ENCODE measurements at places on chromosomes 12 and 14.

DNA sequence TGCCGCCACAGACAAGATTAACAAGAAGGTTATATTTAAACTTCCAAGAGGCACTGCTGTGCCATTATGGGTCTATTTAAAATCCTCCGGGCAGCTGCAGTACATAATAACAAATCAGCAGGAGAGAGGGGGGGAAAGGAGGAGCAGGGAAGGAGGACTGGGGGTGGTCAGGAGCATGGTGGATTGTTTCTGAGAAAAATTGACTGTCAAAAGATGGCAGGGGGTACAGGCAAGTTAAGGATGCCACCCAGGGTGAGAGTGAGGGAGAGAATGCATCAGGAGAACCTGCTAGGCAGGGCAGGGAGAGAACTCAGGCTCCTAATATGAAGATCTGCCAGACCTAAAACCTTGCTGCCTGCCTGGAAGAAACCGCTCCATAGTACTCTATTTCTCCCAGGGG, 181.8 kb downstream of the GRIN2B start:
- no peak for DNase-seq

DNA sequence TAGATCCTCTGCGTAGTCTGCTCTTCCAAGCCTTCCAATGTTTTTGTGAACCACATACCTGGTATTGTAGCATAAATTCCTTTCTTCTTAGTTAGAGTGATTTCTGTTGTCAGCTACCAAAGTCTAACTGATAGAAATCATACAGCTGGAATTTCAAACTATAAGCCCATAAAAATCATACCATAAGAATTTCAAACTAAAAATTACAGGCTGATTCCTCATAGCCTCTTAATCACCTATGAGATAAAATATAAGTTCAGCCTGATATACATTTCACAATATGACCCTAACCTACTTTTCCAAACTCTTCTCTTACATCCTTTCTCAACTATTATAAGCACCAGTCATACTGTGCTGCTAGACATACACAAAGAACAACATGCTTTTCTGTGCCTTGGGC, 64.8 kb downstream of the PTHLH start:
- DNase-seq: no peak

- no peak for DNase-seq
Measured at GRCh38 chr12:45468751-45469615, 253.1 kb downstream of the ANO6 start.

DNA sequence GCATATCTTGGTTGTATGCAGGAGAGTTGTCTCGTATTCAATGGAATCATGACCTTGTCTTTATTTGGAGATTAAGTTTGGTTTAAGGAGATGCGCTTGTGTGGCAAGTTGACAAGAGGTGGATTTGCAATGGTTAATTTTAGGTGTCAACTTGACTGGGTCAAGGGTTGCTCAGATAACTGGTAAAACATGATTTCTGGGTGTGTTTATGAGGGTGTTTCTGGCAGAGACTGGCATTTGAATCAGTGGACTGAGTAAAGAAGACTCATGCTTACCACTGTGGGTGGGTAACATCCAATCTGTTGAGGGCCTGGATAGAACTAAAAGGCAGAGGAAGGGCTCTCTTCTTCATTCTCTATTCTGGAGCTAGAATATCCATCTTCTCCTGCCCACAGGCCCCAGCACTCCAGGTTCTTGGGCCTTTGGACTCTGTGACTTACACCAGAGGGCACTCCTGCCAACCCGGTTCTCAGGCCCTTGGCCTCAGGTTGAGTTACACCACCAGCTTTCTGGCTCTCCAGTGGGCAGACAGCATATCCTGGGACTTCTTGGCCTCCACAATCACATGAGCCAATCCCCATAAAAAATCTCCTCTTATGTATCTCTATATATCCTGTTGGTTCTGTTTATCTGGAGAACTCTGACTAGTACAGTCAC, 141.5 kb upstream of the ARID2 start:
- DNase-seq: no peak

GRCh38 chr12:91355150-91356006, 172.8 kb upstream of the DCN start:
- peak; percentile 22 for DNase-seq

- no peak for DNase-seq
Measured at GRCh38 chr14:36756226-36756625, 94.6 kb downstream of the PAX9 start.

GRCh38 chr14:54564071-54564867, 2.7 kb upstream of the SAMD4A start:
- no peak for DNase-seq

DNA sequence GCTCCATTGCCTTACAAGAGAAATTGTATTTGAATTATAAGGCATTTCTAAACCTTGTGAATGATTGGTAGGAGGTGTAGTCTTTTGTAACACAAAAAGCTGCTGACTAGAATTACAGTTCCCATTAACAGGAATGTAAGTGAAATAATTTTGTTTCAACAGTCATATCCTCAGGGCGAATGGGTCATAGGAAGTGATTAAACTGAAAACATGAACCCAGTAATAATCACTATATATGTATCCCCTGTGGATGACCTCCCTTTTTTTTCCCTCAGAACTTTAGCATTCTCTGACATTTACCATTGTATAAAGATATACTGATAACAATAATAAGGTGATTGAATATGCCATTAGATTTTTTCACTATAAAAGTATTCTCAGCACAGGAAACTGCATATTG, 312.3 kb downstream of the ATP23 start:
- DNase-seq: no peak

DNA sequence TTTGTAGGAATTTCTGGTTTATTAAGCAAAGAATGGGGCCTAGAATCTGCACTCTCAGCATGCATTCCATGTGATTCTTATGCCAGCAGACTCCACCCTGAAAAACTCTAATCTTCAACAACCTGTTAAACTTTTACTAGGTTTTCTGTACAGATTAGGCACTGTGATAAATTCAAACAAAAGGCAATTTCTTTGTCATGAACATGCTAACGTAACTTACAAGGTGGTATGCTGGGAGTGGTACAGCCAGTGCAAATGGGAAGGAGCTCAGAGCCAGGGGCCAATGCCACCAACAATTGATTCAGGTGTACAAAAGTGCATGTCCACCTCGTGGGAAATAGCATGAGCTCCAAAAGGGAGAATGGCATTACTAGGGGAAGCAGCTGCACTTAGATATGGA, 83.0 kb downstream of the PPFIBP1 start:
- DNase-seq: no peak

GRCh38 chr12:104823985-104824461, 134.1 kb downstream of the SLC41A2 start:
- DNase-seq: no peak

DNA sequence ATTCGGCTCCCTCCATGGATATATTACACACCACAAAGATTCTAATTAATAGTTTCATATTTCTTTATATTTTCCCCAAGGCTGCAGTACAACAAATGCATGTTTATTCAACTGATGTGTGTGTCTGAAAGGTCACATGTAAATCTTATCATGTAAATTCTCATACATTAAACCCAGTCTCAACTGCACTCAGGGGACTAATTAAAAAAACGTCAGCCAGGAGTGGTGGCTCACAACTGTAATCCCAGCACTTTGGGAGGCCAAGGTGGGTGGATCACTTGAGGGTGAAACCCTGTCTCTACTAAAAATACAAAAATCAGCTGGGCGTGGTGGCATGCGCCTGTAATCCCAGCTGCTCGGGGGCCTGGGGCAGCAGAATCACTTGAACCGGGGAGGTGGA, 67.8 kb downstream of the MAP3K9 start:
- DNase-seq: no peak

- no peak for DNase-seq
Measured at GRCh38 chr12:130461447-130461815, 123.7 kb downstream of the PIWIL1 start.

GRCh38 chr14:56087671-56088471, 30.3 kb upstream of the PELI2 start:
- no peak for DNase-seq

- DNase-seq: no peak
Measured at GRCh38 chr12:71237128-71237527, 79.3 kb upstream of the TSPAN8 start.

- DNase-seq: peak; percentile 85
Measured at GRCh38 chr14:106872611-106873446, 1346.4 kb downstream of the TMEM121 start.

- DNase-seq: no peak
Measured at GRCh38 chr12:89470741-89471509, 53.7 kb downstream of the GALNT4 start.

Data from stimulated activated CD4-positive, alpha-beta T cell treated with anti-CD3 and anti-CD28 coated beads, Interleukin-4, amount 100 ng/mL, for 4 hours (primary cell).